ENCODE measurements at places on chromosomes 3 and 15.

- DNase-seq = no peak
Observed at GRCh38 chr3:135325096-135325495, 530.0 kb downstream of the EPHB1 start.

DNA sequence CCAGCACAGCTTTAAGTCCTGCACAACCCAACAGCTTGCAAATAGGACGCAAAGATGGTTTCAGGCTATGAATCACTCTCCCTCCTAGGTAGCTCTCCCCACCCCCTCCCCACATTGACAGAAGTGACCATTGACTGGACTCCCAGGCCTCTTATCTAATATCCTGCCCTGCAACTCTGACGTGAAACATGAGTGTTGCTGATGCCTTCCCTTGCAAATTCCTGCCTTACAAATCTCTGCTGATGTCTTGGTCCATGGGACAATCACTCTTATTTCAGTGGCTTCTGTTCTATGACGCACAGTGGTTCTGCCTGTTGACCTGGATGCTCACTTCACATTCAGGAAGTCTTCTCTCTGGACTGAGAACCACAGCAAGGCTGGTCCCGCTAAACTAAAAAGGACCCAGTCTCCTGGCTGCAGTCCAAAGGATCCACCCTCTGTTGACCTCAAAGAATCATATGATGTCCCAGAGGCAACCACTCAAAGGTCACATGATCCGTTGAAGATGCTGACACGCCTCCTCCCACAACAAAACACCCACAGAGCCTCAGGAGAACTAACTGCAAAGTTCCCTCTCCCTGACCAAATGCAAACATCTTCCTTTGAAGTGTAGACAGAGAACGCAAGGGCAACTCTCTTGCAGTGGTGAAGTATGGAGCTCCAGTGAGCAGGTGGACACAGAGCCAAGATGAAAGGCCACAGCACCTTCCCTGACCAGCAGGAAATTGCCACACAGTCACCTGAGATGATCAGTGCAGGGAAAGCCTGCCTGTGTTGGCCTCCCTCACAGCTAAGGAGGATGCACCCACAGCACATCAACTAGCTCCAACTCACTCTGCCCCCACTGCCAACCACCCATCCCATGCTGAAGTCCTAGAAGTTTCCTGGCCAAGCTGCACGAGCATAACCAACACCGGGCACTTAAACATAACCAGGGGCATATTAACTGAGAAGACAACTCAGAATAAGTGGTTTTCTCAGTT is 112.3 kb downstream of the ADAMTS17 start:
- DNase-seq = no peak

DNA sequence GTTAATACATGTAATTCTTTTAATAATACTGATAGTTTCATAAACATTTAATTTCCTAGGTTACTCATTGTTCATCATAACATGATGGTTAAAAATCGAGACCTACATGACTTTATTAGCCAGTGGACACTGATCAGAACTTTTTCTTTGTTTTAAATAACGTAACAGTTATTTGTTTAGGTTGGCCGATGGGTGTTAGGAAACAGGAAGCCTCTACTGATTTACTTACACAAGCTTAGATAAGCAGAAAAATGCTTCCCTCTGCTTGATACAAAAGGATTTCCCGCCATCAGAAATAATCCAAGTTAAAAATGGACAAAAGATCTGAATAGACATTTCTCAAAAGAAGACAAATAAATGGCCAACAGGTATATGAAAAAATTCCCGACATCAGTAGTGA is 16.6 kb upstream of the APH1B start:
- no peak for DNase-seq

- no peak for DNase-seq
Observed at GRCh38 chr3:21100656-21101359, 650.2 kb downstream of the ZNF385D start.

All from progenitor cell of endocrine pancreas (in vitro differentiated cells).